ENCODE measurements at places on chromosomes 13 and 19.

GRCh38 chr13:72620874-72621273 lies 106.6 kb downstream of the MZT1 start:
- no peak for DNase-seq

DNA sequence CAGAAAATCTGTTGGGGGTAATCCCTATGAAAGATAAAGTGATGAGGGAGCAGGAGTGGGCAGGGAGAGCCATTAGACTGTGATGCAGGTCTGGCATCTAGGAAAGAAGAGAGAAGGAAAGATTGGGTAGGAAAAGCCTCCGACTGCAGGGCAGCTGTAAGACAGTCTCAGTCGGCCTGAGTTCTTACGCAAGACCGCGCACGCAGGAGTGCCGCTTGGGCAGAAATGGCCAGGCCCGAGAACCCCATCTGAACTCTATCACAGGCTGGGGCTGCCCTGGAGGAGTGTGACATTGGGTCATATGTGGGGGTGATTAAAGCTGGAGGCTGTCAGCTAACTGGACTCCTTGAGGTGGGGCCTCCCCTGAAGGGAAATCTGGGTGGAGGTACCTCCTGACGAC lies 13.9 kb upstream of the FBXL3 start:
- no peak for DNase-seq

- DNase-seq, result no peak
Observed at GRCh38 chr19:13350072-13350471, 156.2 kb downstream of the CACNA1A start.

DNA sequence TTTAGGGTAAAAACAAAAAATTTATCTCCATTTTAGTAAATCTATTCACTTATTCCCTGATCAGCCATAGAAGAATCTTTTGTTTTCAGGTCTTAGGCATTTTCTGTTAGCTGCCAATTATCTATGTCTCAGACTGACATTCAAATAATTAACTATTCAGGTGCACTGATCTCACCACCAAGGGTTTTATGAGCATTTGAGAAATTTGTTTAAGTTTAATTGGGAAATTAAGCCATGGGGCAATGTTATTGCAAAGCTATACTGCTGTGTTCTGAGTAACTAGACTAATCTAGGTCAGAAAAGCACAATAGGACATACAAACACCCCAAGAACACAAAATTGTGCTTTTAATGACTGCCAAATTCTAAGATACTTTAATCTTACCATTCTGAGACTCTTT lies 210.7 kb upstream of the EDNRB start:
- DNase-seq, result no peak

DNA sequence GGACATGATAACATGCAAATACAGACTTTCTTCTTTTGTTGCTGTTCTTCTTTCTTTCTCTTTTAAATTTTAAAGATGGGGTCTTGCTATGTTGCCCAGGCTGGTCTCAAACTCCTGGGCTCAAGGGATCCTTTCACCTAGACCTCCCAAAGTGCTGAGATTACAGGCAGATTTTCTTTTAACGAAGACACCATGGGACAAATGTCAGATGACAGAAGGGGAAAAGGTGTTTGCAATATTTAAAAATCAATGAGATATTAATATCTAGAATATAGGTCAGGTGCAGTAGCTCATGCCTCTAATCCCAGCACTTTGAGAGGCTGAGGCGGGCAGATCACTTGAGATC lies 3.7 kb upstream of the RYR1 start:
- DNase-seq, result no peak

DNA sequence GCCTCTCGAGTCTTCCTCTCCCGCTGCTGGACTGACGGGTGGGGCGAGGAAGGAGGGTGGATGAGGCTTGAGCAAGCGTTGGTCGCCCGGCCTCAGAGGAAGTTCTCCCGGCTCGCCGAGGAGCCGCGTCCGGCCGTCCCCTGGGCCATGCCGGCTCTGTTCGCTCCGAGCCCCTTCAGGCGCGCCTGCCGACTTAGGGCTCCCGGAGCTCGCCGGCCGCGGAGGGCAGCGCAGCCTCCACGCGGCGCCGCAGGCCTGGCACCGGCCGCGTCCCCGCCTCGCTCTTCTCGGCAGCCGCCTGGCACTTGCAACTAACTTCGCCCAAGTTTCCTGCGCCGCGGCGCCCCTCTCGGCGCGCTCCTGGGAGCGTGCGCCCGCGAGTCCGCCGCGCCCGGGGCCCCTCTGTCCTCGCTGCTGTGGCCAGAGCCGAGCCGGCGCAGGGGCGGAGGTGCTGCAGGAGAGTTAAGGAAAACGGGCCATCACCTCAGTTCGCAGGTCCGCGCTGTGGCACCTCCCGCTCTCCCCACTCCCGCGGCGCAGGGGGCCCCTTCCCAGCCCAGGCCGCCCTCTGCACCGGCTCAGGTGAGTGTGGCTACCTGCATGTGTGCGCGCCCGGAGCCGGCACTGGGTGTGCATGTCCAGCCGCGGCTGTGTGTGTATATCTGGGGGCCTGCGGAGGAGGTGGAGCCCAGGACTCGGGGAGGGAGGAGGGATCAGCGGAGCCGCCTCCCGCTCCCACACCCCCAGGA lies 641 bp upstream of the SOX21 start:
- DNase-seq, result peak; percentile 59

- DNase-seq, result no peak
Observed at GRCh38 chr19:40466985-40467734, at the start of gene SPTBN4. Gene SPTBN4, plus strand, starts transcription at chr19:40467001. Its CDS starts 5,621 bp downstream, at chr19:40472622.

- DNase-seq, result no peak
Observed at GRCh38 chr19:42248270-42249148, 6.1 kb upstream of the GSK3A start.

DNA sequence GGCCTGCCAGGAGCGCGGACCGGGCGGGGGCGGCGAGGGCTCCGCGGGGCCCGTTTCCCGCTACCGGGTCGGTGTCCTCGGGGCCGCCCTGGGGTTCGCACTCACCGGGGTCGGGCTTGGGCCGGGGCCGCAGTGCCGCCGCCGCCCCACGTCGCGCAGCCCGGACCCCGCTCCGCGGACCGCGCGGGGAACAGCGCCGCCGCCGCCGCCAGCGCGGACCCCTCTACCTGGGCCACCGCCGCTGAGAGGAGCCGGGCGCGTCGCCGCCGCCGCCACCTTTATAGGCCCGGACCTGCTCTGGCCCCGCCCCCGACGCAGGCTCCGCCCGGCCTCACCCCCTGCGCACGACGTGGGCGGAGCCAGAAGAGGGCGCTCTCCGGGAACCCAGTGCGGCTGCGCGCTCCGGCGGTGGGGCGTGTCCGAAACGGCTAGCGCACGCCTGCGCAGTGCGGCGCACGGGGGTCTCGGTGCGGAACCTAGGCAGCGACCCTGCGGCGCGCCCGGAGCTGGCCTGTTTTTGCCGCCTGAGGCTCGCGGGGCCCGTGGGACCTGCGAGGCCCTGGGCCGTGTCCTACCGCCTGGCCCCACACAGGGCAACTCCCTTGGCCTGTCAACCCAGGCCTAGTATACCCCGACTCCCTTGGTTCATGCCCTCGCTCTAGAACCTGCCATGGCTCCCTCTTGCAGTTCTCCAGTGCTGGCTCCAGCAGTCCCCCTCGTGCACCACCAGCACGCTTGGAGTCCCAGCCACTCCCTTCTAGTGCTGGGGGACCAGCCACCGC lies at the start of gene MKNK2:
MKNK2 (minus strand) TSS at position 254 of the 782 bp plus-strand sequence. CDS start 393 bp downstream, outside the sequence.
- peak; percentile 76 for DNase-seq

DNA sequence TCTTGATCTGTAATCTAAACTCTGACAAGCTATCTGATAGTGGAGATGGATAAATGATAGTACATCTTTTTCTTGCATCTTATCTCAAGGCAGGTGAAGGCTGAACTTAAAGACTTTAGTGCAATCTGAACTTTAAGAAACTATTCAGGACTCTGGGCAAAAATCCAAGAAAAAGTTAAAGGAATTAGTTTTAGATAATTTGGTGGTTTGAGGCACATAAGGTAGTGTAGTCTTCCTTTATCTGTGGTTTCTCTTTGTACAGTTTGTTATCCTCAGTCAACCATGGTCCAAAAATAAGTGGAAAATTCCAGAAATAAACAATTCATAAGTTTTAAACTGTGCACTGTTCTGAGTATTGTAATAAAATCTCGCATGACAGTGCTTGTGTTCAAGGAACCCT lies 172.9 kb downstream of the UGGT2 start:
- no peak for DNase-seq

- DNase-seq, result no peak
Observed at GRCh38 chr13:104045907-104046306, 979.7 kb upstream of the SLC10A2 start.

- DNase-seq, result no peak
Observed at GRCh38 chr19:6564393-6564792, 26.6 kb downstream of the CD70 start.

DNA sequence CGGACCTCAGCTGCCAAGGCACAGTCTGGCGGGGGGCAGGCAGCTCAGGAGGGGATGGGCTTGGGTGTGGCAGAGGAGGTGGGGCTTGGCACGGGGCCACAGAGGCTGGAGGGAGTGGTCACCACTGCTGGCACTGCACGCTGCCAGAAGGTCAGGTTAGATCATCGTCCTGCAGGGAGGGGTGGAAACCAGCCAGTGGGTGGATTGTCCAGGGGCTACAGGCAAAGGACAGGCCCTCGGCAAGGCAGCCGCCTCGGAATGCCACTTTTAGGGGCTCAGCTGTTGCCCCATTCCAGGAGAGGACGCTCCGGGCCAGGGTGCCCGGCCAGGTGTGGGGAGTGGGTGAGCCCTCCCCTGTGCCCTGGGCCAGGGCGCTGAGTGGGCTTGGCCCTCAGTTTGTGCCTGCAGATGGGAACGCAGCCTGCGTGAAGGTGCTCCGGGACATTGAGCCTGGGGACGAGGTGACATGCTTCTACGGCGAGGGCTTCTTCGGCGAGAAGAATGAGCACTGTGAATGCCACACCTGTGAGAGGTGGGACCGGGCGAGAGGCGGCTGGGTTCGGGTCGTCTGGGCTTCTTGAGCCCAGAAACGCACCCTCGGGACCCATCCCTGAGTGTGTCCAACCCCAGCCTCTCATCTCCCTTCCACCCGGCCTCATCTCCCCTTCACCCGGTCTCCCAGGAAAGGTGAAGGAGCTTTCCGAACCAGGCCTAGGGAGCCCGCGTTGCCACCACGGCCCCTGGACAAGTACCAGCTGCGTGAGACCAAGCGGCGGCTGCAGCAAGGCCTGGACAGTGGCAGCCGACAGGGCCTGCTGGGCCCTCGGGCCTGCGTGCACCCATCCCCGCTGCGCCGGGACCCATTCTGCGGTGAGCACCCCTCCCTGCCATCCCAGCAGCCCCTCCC lies 6.4 kb downstream of the KMT5C start:
- DNase-seq, result no peak

- peak; percentile 67 for DNase-seq
Observed at GRCh38 chr13:67224148-67224846, 5.8 kb downstream of the PCDH9 start.

DNA sequence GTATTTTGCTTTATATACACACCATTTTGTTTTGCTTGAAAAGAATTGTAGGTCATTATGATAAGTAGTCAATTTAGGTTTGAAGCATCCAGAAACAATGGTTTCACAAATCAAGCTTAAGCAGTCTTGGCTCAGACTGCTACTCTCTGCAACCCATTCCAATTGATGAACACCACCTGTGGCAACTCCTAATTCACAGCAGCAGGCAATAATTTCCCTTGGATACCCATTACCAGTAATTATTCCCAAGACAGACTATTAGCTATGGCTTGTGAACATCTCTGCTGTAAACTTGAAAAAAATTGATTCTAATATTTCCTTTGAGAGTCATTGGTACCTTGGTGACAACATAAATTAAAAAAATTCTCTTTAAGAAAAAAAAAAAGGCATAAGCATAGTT lies 299.3 kb upstream of the SLITRK6 start:
- no peak for DNase-seq

DNA sequence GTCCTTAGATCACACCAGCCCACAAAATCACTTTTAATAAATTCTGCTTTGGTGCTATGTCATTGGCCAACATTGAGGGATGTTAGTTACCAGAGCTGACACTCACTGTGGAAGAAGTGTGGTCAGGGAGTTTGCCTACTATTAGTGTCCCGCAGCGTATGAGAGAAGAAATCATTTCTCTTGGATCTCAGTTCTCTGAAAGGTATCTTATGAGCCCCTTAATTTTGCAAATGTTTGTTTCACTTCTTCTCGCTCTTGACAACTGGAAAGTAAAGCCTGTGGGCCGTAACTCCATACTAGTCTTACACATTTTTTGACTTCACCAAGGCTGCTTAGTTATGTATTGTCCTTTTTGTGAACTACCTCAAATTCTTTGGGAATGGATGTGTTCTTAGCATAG lies 80.9 kb downstream of the FLT1 start:
- DNase-seq, result no peak

GRCh38 chr19:31350693-31351055 lies 1.4 kb upstream of the TSHZ3 start:
- DNase-seq, result peak; percentile 57

GRCh38 chr19:11373166-11373884 lies 1.1 kb upstream of the SWSAP1 start:
- DNase-seq, result peak; percentile 6

- DNase-seq, result no peak
Observed at GRCh38 chr19:48624791-48625723, 5.8 kb downstream of the SPHK2 start.

- DNase-seq, result no peak
Observed at GRCh38 chr13:52980695-52981094, 47.9 kb upstream of the OLFM4 start.

DNA sequence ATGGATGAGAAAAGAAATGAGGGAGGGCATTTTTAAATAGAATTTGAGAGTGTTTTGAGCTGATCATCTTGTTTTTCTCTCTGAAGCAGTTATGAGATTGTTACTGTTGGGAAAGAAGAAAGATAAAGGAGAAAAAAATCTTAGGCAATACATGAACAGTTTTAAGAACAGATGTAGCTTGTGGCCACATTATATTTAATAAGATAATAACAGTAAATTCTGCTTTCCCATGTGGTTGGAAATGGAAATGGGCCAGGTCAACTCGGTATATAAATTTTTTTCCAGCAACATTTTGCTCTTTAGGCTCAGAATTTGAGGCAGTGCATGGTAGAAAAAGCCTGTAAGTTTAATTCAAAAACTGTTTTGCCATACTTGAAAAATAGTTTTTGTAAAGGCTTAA lies 118.7 kb downstream of the POSTN start:
- DNase-seq, result peak; percentile 43

- no peak for DNase-seq
Observed at GRCh38 chr13:93805736-93806135, 579.1 kb downstream of the GPC6 start.

- no peak for DNase-seq
Observed at GRCh38 chr19:33329736-33330135, 27.4 kb upstream of the CEBPA start.

DNA sequence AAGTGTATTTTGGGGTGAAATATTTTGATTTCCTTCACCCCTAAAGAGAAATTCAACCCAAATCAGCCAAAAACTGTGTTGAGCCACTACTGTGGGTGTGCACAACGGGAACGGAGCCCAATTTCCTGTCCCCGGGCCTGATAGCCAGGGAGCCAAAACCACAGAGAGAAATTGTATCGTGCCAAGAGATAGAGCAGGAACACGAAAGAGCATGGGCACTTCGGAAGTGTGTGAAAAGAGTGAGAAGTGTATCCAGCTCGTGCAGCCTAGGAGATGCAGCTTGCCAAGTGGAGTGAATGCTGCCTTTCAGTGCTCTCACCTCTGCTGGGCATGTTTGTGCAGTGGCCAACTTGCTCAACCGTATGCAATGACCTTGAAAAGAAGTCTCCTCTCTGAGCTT lies 19.4 kb upstream of the PLEKHF1 start:
- peak; percentile 54 for DNase-seq
